ENCODE measurements at places on chromosomes 7 and 10.

DNA sequence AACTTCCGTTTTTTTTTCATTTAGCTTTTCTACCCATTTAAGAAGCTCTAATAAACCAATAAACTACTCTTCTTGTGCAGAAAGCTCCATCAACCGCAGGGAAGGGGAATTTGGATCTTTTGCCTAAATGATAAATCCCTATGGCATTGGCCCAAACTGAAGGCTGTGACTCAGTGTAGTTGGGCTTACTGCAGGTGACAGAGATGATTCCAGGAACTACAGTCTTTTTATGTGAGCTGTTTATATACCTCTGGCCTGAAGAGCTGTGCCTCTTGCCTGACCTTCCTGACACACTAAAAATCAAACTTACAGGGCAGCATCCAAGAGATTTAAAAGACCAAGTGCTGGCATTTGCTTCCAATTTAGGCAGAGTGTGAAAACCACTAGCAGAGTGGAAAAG is 25.2 kb downstream of the ABCB1 start:
- no peak for DNase-seq

GRCh38 chr7:77538281-77539212 is 1.5 kb downstream of the PTPN12 start:
- peak; percentile 51 for DNase-seq

GRCh38 chr10:3660753-3661152 is 124.3 kb downstream of the KLF6 start:
- DNase-seq: no peak

DNA sequence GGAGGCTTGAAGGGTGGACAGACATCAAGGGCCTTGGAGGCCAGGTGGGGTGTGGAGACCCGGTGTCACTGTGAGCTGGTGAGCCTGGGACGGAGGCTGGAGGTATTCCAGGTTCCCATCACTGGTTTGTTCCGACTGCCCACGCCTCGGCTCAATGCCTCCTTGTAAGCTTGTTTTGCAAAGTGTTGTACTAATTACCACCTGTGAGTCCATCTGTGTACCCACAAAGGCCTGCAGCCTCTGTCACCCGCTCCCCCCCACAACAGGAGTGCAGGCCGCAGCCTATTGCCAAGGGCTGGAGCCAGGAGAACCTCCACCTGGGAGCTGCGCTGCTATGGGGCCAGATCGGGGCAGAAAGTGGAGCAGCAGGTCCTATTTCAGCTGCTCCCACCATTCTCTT is 521.8 kb upstream of the DPP6 start:
- no peak for DNase-seq

- peak; percentile 52 for DNase-seq
Measured at GRCh38 chr10:8055420-8056349, 1.2 kb downstream of the GATA3 start.

- no peak for DNase-seq
Measured at GRCh38 chr7:120995654-120996053, 7.1 kb downstream of the CPED1 start.

DNA sequence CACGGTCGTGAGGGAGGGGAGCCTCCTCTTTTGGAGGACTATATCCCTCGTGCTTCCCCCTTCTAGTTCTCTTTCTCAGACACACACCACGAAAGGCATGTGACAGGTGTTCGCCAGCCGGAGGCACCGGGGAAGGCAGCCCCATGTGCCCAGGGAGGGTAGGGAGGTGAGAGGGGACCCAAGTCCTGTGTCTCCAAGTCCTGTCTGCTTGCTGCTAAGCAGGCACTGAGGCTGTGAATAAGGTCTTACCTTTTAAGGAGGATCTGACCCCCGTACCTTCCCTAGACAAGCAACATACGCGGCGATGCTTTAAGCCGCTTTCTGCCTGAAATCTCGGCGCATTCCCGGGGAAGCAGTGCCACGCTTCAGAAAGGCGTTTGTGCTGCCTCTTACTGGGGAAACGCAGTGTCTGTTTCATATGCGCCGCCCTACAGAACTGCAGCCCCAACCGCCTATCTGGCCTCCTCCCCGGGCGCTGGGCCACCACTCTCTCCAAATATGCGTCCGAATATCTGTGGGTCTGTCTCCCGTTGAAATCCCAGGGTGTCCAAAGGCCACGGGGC is 770 bp downstream of the PLXNA4 start:
- peak; percentile 57 for DNase-seq

DNA sequence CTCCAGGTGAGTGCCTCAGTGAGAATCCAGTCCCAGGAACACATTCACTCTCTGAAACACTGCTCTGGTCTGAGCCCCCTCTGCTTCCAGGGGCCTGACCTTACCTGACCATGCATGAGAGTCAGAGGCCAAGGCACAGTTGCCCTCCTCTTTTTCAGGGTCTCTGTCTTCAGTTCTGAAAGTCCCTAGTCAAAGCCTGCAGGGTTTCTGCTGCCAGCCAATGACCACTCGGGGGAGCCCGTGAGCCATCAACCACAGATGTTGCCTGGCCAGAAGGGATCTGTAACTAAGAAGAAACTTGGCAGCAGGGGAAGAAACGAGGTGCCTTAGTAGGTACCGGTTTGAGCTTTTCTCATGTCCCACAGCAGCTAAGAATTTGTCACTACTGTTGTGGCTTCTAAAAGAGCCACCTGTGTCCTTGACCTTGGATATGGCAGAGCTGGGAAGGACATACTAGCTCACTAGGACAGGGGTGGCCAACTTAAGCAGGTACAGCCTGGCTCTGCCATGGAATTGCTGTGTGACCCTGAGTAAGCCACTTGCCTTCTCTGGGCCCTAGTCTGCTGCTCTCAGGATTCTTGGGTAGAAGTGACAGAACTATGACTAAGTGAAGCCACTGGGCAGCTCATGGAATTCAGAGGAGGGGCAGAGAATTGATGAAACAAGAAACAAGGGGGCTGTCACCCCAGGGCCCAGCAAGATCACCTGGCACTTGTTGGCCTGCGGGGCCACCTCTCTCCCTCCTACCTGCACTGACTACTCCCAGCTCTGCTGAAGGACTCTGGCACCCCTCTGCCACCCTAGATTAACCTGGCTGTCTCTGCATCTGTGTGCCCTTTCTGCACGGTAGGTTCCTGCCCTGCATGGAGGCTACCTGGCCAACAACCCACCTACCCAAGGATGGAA is 83.8 kb upstream of the GPR26 start:
- DNase-seq: peak; percentile 64

DNA sequence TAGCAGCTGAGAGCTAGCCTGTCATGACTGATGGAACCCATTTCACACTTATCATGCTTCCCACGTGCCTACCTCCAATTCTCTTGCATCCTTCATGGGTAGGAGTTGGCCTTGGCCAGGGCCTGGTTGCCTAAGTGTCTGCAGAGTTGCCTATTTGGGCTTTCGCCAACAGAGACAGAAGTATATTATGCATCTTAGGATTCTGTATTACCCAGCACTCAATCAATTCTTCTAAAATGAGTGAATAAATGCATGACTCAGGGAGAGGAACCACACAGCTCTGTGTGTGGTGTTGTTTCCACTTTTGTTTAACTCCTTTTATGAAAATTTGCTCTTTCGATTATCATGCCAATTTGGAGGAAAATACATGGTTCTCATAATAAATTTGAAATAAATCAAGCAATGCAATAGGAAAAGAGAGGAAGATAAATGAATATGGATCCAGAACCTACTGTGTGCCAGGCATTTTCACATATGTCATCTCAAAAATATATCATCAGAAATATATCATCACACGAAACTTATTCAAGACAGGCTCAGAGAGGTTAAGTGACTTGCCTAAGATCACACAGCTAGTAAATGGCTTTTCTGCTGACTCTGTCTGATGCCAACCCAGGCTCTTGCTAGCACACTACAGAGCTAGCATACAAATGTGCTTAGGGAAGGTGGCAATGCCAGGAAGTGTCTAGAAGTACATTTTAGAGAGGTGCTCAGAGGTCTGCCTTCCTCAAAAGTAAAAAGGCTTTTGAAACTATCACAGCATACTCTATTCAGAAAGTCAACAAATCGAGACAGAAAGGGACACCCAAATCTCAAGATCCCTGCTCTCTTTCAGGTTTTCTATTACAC is 9.5 kb upstream of the HABP2 start:
- DNase-seq: no peak

DNA sequence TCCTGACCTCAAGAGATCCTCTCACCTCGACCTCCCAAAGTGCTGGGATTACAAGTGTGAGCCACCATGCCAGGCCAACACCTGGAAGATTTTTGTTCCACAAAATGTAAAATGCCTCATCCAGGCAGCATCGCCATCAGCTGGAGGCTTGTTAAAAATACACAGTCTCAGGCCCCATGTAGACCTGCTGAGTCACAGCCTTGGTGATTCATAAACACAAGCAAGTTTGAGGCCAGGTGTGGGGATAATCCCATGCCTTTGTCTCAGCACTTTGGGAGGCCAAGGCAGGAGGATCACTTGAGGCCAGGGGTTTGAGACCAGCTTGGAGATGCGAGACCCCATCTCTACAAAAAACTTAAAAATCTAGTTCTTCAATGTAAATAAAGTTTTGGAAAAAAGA is 49.1 kb upstream of the FOXK1 start:
- no peak for DNase-seq

DNA sequence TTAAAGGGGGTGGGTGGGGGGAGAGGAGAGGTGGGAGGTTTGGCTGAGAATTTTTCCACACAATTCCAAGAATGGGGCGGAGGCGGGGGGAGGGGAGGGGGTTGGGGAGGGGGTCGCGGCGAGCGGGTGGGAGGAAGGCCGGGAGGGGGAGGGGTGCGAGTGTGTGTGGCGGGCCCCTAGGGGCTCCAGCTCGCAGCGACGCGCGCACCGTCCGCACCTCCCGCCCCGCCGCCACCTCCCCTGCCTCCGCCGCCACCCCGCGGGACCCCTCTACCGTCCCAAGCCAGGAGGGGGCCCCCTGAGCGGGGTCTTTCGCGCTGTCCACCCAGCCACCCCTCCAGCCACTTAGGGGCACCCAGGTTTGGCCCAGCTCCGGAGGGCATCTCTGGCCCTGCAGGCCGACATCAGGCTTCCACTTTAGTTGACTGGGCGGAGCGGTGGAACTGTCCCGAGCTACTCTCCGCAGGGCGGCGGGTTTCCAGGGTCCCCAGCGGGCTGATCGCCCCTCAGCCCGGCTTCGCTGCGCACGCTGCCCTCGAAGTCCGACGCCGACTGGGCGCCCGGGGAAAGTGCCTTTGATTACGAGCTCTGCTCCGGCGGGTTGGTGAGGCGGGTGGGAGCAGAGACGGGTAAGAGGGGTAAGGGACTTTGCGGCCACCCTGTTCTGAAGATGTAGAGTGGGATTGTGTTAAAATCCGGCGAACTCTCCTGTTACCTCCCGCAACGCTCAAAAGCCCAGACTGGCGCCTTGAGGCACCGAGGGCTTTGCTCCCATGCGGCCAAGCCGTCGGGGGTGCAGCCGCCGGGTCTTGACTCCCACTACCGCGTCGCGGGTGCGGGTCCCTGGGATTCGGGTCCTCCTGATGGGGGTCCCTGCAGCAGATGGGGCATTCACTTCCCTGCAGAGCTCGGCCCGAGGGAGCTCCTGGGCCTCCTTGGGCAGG is 1.8 kb upstream of the VAX1 start:
- DNase-seq: no peak
